ENCODE measurements at places on chromosomes 12 and 14. TPM values are rescaled to one million over a fixed set of nuclear protein-coding genes. Genes with fewer than 3 reads are reported as not detected.
A peak's percentile ranks its signal among the peaks of the same experiment; 100 is the strongest.

PPP1R36 gene
- 0.33 TPM for total RNA-seq

DNA sequence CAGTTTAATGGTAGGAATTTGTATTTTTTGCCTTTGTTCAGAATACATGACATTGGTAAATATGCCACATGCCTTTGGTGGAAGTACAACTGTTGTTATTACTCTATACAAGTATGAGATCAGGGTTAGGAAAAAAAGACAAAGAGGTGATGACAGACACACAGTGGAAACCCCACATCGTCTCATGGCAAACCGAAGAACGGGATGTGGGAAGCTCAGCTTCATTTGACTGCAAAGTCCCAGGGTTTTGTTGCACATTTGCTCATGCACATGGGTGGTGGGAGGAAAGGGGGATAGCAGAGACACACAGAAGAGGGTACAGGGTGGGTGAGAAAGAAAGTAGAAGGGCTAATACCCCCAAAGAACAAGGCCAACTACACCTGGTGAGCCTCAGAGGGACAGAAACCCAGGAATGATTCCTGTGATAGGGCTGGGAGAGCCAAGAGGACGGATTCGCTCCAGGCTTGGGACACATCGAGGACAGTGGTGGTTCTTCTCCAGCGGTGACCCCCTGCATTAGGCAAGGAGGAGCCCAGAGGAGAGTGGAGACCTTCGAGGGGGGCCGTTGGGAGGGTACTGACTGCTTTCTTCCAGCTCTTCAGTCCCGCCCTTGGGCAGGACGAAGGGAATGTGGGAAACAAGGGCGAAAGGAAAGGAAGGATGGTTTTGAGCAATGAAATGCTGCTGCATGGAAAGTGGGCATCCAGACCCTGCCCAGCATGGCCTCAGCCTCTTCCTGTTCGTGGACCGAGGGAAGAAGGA lies 8.1 kb downstream of the VAMP1 start:
- H3K27me3 ChIP-seq = no peaks in the 10 kb centered on the region
- no peak overlapping the region for H3K27ac ChIP-seq

- peaks cover 72% of the 10 kb centered on the region for H3K27me3 ChIP-seq
- H3K4me1 ChIP-seq = no peaks in the 10 kb centered on the region
- no peak within 1 kb of the TSS for H3K27ac ChIP-seq
- no peaks in the 10 kb centered on the region for H3K36me3 ChIP-seq
- DNase-seq = peak; percentile 23
Observed at GRCh38 chr14:38255673-38256532, at the start of gene CLEC14A. Gene CLEC14A (minus strand): TSS chr14:38256093. CDS start chr14:38256022, 71 bp downstream.

DNA sequence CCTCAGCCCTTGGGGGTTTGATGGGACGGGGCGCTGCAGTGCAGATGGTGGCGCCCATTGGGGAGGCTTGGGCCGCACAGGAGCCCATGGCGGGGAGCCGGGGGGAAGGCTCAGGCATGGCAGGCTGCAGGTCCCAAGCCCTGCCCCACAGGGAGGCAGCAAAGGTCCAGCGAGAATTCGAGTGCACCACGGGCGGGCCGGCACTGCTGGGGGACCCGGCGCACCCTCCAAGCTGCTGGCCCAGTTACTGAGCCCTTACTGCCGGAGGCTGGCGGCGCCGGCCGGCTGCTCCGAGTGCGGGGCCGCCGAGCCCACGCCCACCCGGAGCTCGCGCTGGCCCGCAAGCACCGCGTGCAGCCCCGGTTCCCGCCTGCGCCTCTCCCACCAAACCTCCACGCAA lies 34.1 kb upstream of the NUBPL start:
- H3K4me3 ChIP-seq = no peak overlapping the region
- H3K27ac ChIP-seq = no peak overlapping the region
- no peaks in the 10 kb centered on the region for H3K4me1 ChIP-seq
- no peaks in the 10 kb centered on the region for H3K27me3 ChIP-seq

- peak; percentile 47 for DNase-seq
- H3K4me1 ChIP-seq = peaks cover 12% of the 10 kb centered on the region
- H3K27ac ChIP-seq = peak within 1 kb of the TSS; percentile 57
- H3K36me3 ChIP-seq = no peaks in the 10 kb centered on the region
Observed at GRCh38 chr14:96204151-96205058, at the start of gene BDKRB2. Gene BDKRB2 (plus strand): TSS chr14:96204839. CDS start chr14:96237108, 32,269 bp downstream.

RBMS2 gene
- total RNA-seq = 33.5 TPM

NINJ2 gene
- total RNA-seq = 0.42 TPM

GRCh38 chr14:93859957-93860356 lies 67.2 kb upstream of the FAM181A start:
- no peaks in the 10 kb centered on the region for H3K36me3 ChIP-seq
- H3K4me3 ChIP-seq = no peak overlapping the region
- H3K27me3 ChIP-seq = peaks cover 3% of the 10 kb centered on the region
- no peak overlapping the region for H3K27ac ChIP-seq

GRCh38 chr14:22884738-22885523 lies 1.9 kb downstream of the REM2 start:
- H3K36me3 ChIP-seq = no peaks in the 10 kb centered on the region
- no peak overlapping the region for H3K27ac ChIP-seq
- no peak for DNase-seq
- H3K27me3 ChIP-seq = peaks cover 5% of the 10 kb centered on the region
- peak overlapping the region; percentile 83 for H3K4me3 ChIP-seq

DNA sequence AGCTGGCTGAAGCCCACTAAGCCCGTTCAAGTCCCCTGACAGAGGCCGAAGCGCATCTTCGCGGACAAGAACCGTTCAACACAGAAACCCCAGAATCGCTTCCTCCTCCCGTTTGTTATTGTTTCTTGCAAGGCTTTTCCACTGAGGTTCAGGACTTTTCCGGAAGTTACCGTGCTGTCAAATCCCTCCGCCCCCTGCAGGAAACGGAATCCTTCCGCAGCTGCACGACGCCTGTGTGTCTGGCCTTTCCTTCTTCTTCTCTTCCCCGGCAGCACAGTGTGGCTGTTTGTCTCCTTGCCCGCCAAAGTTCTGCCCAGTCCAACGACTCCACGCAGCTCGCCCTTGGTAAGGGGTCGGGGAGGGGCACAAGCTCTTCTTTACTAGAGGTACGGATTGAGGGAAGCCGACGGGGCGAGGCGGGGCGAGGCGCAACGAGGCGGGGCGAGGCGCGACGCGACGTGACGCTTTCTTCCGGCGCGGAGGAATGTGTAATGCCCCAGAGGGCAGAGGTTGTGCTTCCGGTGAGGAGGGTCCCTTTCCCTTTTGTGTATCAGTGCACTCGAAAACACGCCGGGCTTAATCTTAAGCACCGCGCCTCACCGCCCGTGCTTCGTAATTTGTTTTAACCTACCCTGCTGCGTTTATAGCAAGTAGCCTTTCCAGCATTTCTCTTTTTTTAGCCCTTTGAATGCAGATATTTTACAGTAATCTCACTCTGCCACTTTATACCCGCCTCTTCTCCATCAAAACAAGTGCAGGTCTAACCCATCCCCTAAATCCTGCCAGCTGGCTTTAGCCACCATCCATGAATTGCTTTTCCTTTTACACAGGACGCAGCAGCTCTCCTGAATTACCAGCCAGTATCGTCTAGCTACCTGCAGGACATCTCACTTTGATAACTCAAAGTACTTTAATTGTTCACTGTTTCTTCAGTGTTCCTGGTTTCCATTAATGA lies at the start of gene KDM5A:
TSS of gene KDM5A (minus strand) at position 179 of the 955 bp plus-strand sequence. CDS start 229 bp downstream, outside the sequence.
- H3K27ac ChIP-seq = peak within 1 kb of the TSS; percentile 99
- peak within 1 kb of the TSS; percentile 94 for H3K4me3 ChIP-seq
- H3K27me3 ChIP-seq = no peaks in the 10 kb centered on the region
- peak; percentile 88 for DNase-seq
- H3K36me3 ChIP-seq = peaks cover 4% of the 10 kb centered on the region
- peaks cover 31% of the 10 kb centered on the region for H3K4me1 ChIP-seq

- H3K4me1 ChIP-seq = no peaks in the 10 kb centered on the region
- H3K27me3 ChIP-seq = no peaks in the 10 kb centered on the region
- H3K27ac ChIP-seq = no peak overlapping the region
- H3K4me3 ChIP-seq = no peak overlapping the region
Observed at GRCh38 chr14:77849711-77850110, 49.8 kb downstream of the ADCK1 start.

DNA sequence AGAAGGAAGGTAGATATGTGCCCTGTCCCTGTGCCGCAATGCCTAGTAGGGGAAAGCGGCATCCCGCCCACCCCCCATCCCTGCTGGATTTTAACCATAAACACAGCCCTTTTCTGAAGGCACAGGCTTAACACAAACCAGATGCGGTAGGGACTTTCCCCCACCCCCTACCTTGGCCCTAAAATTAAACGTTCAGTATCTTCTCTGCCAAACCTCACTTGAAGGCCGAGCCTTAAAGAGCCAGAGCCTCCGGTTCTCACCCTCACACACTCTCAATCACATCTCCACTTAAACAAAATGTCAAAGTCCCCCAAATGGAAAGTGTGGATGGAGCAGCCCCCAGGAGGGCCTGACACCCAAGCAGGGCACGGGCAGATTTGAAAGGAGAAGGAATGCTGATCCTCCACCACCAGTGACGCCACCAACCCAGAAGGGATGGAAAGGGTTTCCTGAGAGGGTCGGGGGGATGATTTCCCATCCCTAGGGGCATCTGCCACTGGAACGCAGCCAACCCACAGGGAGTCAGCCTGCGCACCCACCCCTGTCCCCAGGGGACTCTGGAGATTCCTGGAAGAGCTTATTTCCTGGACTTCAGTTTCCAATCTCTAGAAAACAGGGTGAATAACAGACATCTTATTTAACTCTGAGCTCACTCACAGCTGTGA lies 26.4 kb downstream of the ACTN1 start:
- no peak overlapping the region for H3K4me3 ChIP-seq
- no peak overlapping the region for H3K27ac ChIP-seq
- peaks cover 2% of the 10 kb centered on the region for H3K36me3 ChIP-seq
- H3K27me3 ChIP-seq = no peaks in the 10 kb centered on the region
- peaks cover 47% of the 10 kb centered on the region for H3K4me1 ChIP-seq
- no peak for DNase-seq

DNA sequence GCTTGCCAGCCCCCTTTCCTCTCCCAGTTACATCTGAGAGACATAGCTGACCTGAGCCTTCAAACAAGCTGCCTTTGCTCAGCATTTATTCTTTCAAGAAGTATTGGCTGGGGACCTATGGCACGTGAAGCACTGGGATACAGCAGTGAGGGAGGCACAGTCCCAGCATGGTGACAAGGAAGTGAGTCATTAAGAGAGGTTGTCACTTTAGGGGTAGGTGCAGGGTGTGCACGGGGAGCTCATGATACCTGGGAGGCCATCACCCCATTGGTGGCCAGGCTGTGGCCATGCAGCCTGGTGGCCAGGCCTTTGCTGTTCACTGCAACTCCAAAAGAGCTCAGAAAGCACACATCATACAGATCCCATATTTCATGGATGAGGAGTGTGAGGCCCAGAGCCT lies 5.7 kb upstream of the KRT75 start:
- no peak overlapping the region for H3K27ac ChIP-seq
- H3K4me1 ChIP-seq = peaks cover 22% of the 10 kb centered on the region
- no peaks in the 10 kb centered on the region for H3K36me3 ChIP-seq
- H3K4me3 ChIP-seq = no peak overlapping the region
- DNase-seq = no peak

GRCh38 chr12:49404956-49405355 lies 37.7 kb downstream of the SPATS2 start:
- H3K27ac ChIP-seq = no peak overlapping the region
- no peaks in the 10 kb centered on the region for H3K27me3 ChIP-seq
- no peak for DNase-seq
- peaks cover 4% of the 10 kb centered on the region for H3K36me3 ChIP-seq
- H3K4me3 ChIP-seq = no peak overlapping the region

DNA sequence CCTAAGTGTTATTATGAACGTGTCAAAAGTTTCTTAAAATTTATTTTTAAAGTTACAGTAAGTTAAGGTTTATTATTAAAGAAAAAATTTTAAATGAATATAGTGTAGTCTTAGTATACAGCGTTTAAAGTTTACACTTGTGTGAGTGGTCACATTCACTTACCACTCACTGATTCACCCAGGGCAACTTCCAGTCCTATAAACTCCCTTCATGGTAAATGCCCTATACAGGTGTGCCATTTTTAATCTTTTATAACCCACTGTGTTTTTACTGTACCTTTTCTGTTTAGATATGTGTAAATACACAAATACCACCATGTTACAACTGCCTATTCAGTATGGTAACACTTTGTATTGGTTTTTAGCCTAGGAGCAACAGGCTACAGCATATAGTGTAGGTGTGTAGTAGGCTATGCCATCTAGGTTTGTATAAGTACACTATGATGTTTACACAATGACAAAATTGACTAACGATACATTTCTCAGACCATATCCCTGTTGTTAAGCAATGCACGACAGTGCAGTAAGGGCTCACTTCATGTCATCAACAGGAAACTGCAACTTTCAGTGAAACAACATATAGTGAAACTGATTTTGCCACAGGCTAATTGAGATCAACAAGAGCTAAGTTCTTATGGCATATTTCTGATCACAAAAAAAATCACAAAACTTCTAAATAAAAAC lies 112.0 kb upstream of the TMCC3 start:
- no peak overlapping the region for H3K27ac ChIP-seq
- H3K4me3 ChIP-seq = no peak overlapping the region
- H3K27me3 ChIP-seq = no peaks in the 10 kb centered on the region
- H3K4me1 ChIP-seq = no peaks in the 10 kb centered on the region

DNA sequence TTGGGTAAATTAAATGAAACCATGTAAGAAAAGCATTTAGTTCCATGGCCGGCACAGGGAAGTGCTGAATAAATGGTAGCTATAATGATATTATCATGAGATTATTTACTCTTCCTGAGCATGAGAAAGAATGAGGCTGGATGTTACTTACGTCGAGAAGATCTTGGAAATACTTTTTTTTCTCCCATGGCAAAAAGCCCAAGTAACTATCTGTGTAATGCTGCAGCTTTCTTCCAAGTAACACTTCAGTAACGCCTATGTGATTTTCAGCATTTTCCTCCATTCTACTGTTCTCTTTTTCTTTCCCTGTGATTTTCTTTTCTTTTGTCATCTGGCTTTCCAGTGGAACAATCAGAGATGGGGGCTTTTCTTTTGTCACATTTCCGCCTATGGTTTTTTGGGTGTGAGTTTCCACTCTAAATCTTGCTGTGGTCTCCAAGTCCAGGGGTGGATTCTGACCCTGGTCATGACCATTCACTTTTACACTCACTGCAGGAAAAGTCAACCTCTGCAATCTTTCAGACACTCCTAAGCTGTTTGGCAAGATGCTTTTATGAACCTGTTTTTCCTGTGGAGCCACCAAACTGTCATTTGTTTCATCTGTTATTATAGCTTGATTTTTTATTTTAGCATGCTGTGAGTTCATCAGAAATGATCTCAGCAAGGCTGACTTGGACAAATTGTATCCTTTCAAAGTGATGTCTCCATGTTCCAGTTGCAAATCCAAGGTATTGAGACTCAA lies 25.0 kb upstream of the SYCP3 start:
- DNase-seq = no peak
- H3K36me3 ChIP-seq = no peaks in the 10 kb centered on the region
- H3K27ac ChIP-seq = no peak overlapping the region
- H3K4me1 ChIP-seq = no peaks in the 10 kb centered on the region
- no peaks in the 10 kb centered on the region for H3K27me3 ChIP-seq
